ENCODE measurements at places on chromosomes 4 and X.

DNA sequence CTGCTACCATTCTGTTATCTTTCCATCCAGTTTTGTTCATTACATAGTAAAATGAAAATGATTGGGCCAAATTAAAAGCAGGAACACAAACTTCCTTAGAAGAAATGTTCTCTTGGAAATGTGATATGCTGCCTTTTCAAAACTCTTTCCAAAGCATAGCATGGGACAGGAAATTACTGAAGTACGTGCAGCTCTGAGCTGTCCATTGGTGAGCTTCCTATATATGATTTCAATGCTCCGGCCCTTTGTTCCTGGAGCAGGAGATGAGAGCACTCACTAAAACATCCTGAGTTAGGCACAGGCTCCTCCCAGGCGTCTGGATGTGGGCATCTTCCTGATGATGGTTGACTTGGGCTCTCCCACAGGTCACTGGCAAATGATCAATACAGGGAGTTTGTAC lies 33.0 kb upstream of the ANXA3 start:
- no peak for DNase-seq

GRCh38 chr4:131540256-131540655 lies 1608.8 kb upstream of the PCDH10 start:
- no peak for DNase-seq

GRCh38 chrX:15679246-15679645 lies 14.6 kb upstream of the CLTRN start:
- no peak for DNase-seq

DNA sequence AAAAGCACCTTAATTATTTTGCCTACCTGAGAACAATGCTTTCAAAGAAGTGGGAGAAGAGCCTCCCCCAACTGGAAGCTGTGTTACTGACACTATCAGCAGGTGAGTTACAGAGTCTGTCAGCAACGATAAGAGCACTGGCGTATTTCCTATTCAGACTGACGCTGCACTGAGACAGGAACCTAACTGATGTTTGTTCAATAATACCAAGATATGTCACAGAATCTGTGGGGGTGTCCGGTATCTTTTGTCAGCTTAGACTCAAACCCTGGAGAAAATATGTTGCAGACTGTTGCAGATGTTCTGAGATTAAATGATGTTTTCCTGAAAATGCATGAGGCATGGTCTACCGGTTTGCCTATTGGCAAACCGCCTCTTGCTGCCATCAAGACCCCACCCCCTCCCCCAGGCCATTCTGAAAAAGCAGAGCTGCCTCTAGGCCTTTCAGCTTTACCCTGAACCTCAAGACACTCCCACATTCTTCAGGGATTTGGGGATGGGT lies 115.2 kb upstream of the KIT start:
- no peak for DNase-seq

DNA sequence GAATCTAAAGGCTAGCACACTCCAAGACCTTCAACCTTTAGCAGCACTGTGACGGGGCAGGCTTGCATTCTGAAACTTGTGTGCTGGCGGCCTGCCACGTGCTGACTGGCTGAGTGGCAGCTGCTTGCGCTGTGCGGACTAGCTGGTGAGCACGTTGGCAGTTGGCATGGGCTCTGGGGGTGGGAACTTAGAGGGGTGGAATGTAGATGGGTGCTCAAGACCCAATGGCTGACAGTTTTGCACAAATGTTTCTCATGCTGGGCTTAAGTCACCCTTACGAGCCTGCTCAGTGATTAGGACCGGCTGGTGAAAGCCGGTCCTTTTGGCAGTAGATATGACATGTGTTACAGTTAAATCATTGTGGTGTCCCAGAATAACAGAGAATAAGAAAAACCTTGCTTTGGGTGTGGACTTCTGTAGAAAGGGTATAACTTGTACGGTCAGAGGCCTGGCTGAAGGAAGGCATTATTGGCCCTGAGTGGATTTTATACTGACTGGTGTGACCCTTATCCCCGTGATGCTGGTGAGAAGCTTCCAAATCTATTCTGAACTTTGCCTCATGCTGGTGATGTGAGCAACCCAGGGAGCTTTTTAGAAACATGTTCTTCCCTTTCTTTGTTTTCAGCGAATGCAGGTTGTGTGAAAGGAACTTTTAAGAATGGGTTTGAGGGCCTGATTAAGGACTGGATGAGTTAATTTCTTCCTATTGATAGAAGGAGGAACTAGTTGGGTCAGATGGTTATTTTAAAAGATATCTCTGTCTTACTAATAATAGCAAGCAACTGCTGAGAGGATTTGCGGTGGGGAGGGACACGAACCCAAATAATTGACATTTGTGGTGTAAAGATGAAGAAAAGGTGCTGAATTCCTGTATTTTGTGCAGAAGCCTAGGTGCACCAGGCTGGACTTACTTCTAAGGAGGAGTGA lies 107.4 kb upstream of the SLC4A4 start:
- peak; percentile 82 for DNase-seq

- DNase-seq = no peak
These were observed 516.5 kb downstream of the PCDH7 start for GRCh38 chr4:31236639-31237173.

- DNase-seq = no peak
These were observed 31.3 kb upstream of the CLDN24 start for GRCh38 chr4:183353557-183353956.

DNA sequence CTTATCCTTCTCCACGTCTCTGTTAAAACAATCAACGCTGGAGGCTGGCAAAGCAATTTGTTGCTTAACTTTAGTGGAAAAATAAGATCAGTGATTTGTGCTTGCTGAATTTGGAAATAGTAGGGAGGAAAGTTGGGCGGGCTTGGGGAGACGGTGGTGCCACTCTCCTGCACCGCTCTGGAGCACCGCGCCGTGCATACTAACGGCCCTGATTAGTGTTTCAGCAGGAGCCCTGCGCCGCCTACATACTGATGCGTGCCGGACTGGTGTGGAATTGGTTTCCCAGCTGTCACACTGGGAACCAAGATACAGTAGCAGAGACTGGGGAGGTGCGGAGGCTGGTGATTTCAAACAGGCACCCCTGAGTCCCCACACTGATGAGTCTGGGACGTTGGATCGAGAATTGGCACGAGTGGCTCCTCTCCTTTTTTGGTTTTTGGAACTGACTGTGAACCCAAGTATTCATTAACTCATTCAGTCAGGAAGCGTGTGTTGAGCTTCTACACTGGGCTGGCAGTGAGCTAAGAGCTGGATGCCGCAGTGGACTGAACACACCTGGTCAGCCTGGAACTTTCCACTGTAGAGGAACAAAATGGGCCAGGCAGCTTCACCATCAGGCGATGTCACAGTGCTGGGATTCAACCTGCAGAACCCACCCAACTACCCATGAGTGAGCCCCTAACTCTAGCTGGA lies 29.0 kb upstream of the PSAPL1 start:
- no peak for DNase-seq

- DNase-seq = no peak
These were observed 286.4 kb downstream of the PRDM5 start for GRCh38 chr4:120636120-120636630.

DNA sequence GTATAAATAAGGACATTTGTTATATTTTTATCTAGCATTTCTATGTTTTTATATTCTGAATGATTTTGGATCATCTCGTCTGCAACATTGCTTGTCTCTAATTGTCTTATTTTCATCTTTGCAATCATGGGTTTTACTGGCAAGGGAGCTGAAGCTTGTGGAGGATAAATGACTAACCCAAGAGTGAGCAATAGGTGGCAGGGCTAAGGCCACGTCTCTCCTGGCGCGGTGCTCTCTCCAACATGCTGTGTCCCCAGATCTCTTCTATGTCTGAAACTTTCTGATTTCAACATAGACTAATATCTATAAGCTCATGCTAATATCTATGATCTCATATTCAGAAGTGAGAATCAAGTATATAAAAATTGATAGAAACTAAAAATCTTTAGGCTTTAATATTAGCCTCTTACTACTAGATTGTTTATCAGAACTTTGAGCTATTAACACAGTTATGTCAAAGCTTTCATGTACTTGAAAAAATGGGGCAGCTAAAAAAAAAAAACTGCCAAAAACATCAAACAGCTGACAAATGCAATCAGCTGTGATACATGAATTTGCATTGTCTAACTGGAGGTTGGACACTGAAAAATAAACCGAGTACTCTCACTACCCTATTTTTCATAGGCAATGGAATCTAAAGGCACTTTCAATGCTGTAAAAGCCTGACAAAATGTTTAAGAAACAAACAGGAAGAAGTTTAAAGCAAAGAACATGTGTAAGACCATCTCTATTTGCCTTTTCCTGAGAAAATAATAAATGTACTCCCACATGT lies 169.2 kb downstream of the TMA16 start:
- no peak for DNase-seq

- DNase-seq = no peak
These were observed 867.2 kb upstream of the GRID2 start for GRCh38 chr4:91436556-91436955.

DNA sequence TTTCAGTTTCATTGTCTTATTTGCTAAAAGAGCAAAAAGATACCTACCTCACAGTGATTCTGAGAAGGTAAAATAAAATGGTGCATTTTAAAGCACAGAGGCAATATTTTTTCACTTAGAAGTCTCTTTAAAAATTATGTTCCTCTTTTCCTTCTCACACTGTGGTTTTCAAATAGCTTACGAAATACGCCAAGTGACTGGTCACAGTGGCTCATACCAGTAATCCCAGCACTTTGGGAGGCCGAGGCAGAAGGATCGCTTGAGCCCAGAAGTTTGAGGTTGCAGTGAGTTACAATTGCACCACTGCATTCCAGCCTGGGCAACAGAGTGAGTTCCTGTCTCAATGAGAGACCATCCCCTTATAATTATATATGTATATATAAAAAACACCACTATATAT lies 372.6 kb downstream of the FBXO8 start:
- DNase-seq = no peak

GRCh38 chr4:148261848-148262247 lies 180.4 kb downstream of the NR3C2 start:
- no peak for DNase-seq

DNA sequence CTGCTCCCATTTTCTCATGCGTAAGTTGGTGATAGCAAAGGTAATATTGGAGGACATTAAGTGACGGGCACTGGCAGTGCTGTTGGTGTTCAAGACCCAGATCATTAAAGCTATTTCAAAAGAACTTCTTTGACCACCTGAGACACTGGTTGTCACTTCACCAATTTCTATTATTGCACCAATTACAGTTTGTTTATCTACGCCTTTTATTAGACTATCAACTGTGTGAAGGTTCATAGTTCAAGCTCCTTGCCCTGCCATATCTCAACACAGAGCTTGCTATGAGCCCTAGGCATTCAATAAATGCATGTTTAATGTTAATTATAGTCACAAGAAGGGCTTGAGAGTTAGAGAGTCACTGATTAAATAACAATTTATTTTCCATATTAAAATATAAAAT lies 778.7 kb upstream of the HS3ST1 start:
- DNase-seq = no peak

GRCh38 chrX:124401696-124402095 lies 55.3 kb downstream of the SH2D1A start:
- peak; percentile 28 for DNase-seq

DNA sequence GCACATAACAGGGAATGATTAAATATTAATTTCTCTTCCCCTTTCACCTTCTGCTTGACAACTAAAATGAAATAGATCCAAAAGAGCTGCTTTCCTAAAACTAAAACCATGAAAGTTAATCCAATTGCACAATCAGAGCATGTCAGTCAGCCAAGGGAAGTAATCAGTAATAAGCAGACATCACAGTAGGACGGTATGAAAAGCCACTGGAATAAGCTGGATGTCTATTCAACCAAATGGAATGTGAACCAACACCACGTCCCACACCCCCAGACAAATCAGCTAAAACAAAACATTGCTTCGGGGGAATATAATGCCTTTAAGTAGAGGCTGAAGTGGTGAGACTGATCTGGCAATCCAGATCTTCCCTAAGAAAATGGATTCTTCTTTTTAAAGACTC lies 859.4 kb upstream of the FTHL17 start:
- no peak for DNase-seq

- DNase-seq = no peak
These were observed 19.9 kb upstream of the PLP1 start for GRCh38 chrX:103756736-103757135.

GRCh38 chrX:136199365-136199764 lies 51.8 kb downstream of the MAP7D3 start:
- no peak for DNase-seq

- no peak for DNase-seq
These were observed 107.5 kb downstream of the CNKSR2 start for GRCh38 chrX:21481761-21482160.

DNA sequence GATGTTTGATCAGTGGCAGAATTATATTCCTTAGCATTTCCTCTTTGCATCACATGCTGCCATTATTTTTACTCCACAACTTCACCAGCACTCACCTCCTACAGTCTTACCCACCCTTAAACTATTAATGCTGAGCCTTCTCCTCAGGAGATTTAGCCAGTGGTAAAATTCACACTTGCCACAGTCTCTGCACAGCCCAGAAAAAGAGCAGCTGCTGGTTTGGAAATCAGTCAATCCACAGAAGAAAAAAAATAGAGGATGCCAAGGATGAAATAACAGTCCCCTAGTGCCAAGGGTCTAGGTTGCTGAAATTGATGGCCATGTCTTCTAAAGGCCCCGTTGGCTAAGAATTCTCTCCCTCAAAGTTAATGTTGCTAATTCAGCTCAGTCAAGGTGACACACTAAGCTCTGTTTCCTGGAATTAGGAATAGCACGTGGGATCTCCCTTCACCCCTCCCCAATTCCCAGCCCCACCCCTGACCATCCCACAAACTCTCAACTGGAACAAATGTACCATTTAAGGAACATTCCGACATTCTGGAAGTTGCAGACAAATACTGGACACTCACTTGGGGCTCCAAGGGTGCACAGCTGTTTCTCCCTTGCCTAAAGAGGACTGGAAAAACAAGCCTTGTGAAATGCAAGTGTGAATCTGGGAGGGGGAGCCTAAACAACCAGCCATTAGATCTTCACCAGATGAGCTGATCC lies 5.7 kb downstream of the ATP1B4 start:
- no peak for DNase-seq

DNA sequence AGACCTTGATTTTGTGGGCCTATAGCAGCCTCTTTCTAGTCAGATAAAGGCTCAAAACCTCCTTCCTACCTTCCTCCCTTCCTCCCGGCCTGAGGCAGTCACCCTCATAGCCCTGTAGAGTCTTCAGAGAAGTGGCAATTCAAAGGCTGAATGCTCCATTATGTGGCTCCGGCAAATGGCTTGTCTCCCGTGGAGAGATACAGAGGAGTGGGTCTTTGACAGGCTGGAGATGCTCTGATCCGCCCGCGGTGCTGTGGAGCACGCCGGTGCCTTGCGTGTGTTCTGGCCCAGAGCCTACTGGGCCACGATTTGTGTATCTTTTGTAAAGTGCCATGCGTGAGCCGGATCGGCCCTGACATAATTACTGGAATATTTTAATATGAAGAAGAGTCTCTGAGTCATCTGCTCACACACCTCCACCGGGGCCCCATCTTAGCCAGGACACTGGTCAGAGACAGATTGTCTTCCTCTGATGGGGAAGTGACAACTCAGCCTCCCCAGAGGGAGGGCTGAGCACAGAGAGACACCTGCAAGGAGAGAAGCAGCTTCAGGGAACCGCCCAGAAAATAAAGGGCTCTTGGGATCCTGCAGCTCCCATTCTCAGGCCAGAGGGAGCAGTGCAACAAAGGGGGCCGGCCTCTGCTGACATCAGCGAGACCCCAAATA lies 88.7 kb downstream of the DCTD start:
- DNase-seq = no peak

Measured in mucosa of gallbladder (tissue), 1 donor.